A549 treated with AZD2906 at 1 μM for 4 hours (cell line): ENCODE measurements at places on chromosomes 16 and 17. TPM values are rescaled to one million over a fixed set of nuclear protein-coding genes. Genes with fewer than 3 reads are reported as not detected.

SYNGR3 gene
- 5.0 to 9.3 TPM (median 8.2 TPM) in 5 replicates for total RNA-seq

RCVRN gene
- total RNA-seq, result not detected in 5 replicates

FBXW10 gene
- 0.82 to 1.1 TPM (median 0.95 TPM) in 5 replicates for total RNA-seq

PRDM7 gene
- total RNA-seq, result 0.02 TPM in 1 of 5 replicates, not detected in the others

EVPLL gene
- not detected in 5 replicates for total RNA-seq

HIRIP3 gene
- 14.6 to 18.0 TPM (median 15.5 TPM) in 5 replicates for total RNA-seq

ALG1 gene
- total RNA-seq, result 32.5 to 38.5 TPM (median 36.1 TPM) in 5 replicates

OXLD1 gene
- total RNA-seq, result 31.9 to 66.1 TPM (median 60.6 TPM) in 5 replicates

RNF222 gene
- total RNA-seq, result not detected in 5 replicates

AURKB gene
- 140 to 157 TPM (median 146 TPM) in 5 replicates for total RNA-seq

MRC2 gene
- total RNA-seq, result 38.9 to 54.6 TPM (median 52.1 TPM) in 5 replicates

ICAM2 gene
- 0.07 to 0.18 TPM (median 0.09 TPM) in 4 of 5 replicates, not detected in the other for total RNA-seq

EPX gene
- total RNA-seq, result 0.03 TPM in 1 of 5 replicates, not detected in the others

FAM171A2 gene
- total RNA-seq, result 2.8 to 4.8 TPM (median 3.5 TPM) in 5 replicates

FTO gene
- total RNA-seq, result 22.4 to 39.8 TPM (median 27.7 TPM) in 5 replicates

KRTAP17-1 gene
- total RNA-seq, result not detected in 5 replicates

ZNF48 gene
- total RNA-seq, result 12.4 to 14.0 TPM (median 12.9 TPM) in 5 replicates

GNAO1 gene
- 0.52 to 0.79 TPM (median 0.64 TPM) in 5 replicates for total RNA-seq

HEATR9 gene
- not detected in 5 replicates for total RNA-seq

KRT17 gene
- total RNA-seq, result 0.66 to 1.3 TPM (median 1.00 TPM) in 5 replicates

CD79B gene
- 0.07 to 0.08 TPM in 2 of 5 replicates, not detected in the others for total RNA-seq

OTOP2 gene
- 0.05 to 0.06 TPM in 2 of 5 replicates, not detected in the others for total RNA-seq

APPBP2 gene
- 12.4 to 17.9 TPM (median 16.5 TPM) in 5 replicates for total RNA-seq

SLC16A13 gene
- total RNA-seq, result 7.0 to 9.5 TPM (median 8.4 TPM) in 5 replicates

ZNF423 gene
- 0.07 to 0.33 TPM (median 0.07 TPM) in 5 replicates for total RNA-seq

MYO15B gene
- 28.6 to 53.5 TPM (median 47.2 TPM) in 5 replicates for total RNA-seq

SLFN14 gene
- total RNA-seq, result not detected in 5 replicates

KRT24 gene
- total RNA-seq, result not detected in 5 replicates

RPL27 gene
- 2,911 to 3,334 TPM (median 2,945 TPM) in 5 replicates for total RNA-seq

KDM6B gene
- 11.9 to 15.7 TPM (median 13.1 TPM) in 5 replicates for total RNA-seq

PRAC2 gene
- not detected in 5 replicates for total RNA-seq

SEC14L5 gene
- total RNA-seq, result 0.01 to 0.03 TPM (median 0.03 TPM) in 5 replicates

CES1 gene
- 29.9 to 50.5 TPM (median 34.8 TPM) in 5 replicates for total RNA-seq

UNKL gene
- 14.9 to 25.3 TPM (median 24.1 TPM) in 5 replicates for total RNA-seq

CRHR1 gene
- 0.09 to 0.28 TPM (median 0.12 TPM) in 5 replicates for total RNA-seq

SAMD14 gene
- total RNA-seq, result 0.25 to 0.52 TPM (median 0.49 TPM) in 5 replicates

PLA2G10 gene
- total RNA-seq, result 0.33 to 0.63 TPM (median 0.48 TPM) in 5 replicates

MPO gene
- total RNA-seq, result not detected in 5 replicates

SCNN1B gene
- 0.52 to 0.88 TPM (median 0.69 TPM) in 5 replicates for total RNA-seq

CAMKK1 gene
- total RNA-seq, result 24.5 to 28.1 TPM (median 27.2 TPM) in 5 replicates

HNF1B gene
- total RNA-seq, result 14.3 to 18.0 TPM (median 17.4 TPM) in 5 replicates

NPLOC4 gene
- 89.6 to 96.7 TPM (median 94.0 TPM) in 5 replicates for total RNA-seq

FBXL16 gene
- total RNA-seq, result 15.0 to 21.8 TPM (median 15.8 TPM) in 5 replicates

MBTPS1 gene
- total RNA-seq, result 39.6 to 45.8 TPM (median 42.6 TPM) in 5 replicates

PLCD3 gene
- total RNA-seq, result 126 to 190 TPM (median 170 TPM) in 5 replicates

RTN4RL1 gene
- total RNA-seq, result 13.8 to 19.9 TPM (median 16.7 TPM) in 5 replicates

ADAD2 gene
- 0.05 TPM in 1 of 5 replicates, not detected in the others for total RNA-seq

BEAN1 gene
- 5.0 to 6.7 TPM (median 5.7 TPM) in 5 replicates for total RNA-seq

KRTAP4-5 gene
- not detected in 5 replicates for total RNA-seq
